ENCODE measurements at places on chromosomes 7 and 10.

- DNase-seq: no peak
Measured at GRCh38 chr7:124310934-124311390, 278.1 kb upstream of the TMEM229A start.

- no peak for DNase-seq
Measured at GRCh38 chr7:38679419-38679818, 48.2 kb upstream of the AMPH start.

DNA sequence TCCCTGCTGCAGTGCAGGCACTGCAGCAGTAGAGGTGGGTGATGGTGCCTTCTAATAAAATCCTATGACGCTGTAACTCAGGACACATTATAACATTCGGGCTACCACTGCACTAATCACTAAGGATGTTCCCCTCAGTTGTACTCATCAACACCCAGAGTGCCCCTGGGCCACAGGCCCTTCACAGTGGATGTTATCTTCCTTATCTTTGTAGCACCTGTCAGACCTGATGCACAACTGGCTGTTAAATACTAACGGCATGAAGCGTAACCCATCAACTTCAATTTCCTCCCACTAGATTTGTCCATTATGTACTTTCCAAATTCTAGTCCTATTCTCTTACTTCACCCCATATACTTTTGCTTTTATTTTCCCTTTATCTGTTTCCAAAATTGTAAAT lies 66.3 kb downstream of the PARD3 start:
- no peak for DNase-seq

GRCh38 chr10:61878740-61879068 lies 22.8 kb upstream of the ARID5B start:
- no peak for DNase-seq

DNA sequence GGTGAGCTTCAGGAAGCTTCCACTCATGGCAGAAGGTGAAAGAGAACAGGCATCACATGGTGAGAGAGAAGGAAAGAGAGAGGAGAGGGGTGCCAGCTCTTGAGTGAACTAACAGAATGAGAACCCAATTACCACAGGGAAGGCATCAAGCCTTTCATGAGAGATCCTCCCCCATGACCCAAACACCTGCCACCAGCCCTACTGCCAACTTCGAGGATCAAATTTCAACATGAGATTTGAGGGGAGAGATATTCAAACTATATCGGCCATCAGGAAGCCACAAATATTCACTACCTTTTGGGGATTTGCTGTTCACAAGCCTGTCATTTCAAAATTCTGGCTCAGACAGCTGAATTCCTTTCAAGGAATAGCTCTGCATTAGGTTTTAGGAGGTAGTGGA lies 39.9 kb upstream of the SMNDC1 start:
- no peak for DNase-seq

GRCh38 chr7:391411-391951 lies 101.5 kb downstream of the FOXL3 start:
- no peak for DNase-seq

- no peak for DNase-seq
Measured at GRCh38 chr10:117322260-117322659, 53.0 kb downstream of the PDZD8 start.

DNA sequence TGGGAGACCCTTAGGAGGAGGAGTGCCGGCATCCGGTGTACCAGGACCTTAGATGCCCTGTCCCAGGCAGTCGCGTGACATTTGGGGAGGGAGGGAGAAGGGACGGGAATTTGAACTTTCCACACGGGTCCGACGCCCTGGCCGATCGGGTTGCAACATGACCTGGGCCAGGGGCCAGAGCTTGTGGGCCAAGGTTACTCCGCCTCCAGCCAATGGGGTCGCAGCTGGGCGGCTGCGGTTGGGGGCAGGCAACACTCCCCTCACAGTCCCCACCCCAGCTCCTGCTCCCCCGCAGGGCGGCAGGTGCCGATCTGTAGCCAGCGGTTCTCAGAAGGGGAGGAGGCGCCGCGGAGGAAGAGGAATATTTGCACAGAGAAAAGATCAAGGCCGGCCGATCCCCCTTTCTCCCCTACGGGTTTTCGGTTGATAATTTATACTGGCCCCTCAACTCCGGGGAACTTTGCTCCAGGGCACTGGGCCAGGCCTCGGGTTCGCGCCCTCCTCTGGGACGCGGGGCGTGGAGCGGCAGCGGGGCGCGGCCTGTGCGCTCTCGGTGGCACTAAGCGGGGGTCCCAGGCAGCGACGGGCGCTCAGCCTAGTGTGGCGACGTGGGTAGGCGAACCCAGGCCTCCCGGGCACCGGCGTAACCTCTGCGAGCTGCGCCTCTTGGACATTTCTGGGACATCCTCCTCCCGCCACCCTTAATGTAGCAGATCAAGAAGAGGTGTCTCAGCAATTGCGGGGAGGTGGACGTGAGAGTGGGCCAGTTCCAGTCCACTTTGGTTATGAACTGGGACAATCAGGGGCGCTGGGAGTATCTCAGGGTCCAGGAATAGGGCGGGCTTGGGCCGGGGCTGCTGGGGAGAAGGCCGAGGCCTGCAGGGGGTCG lies 1.2 kb downstream of the MLXIPL start:
- no peak for DNase-seq

DNA sequence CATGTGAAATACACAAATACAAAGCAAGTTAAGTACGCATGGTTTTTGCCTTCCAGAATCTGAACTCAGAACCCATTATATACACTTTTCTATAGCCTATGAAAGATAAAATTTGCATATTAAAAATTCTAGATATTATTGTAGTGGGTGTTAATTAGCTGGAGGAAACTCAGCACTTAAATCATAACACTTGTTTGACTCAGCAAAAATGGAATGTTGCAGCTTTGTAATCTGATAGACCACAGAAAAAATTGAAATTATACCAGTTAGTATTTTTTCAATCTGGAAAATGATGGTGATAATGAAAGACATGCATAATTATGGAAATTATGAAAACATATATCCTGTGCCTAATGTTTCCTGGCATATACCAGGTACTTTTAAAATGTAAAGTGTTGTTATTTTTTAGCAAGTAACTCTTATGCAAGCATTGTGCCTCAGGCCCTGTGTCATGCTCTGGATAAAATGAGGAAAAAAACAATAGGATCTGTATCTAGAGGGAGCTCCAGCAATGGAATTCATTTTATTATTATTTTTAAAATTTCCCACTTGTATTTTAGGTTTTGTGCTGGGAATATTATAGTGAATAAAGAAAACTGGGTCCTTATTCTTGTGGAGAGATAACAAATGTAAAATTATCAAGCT lies 490.4 kb upstream of the SEMA3A start:
- no peak for DNase-seq

Measured in stromal cell of bone marrow (primary cell).